Fibroblast of the aortic adventitia (primary cell): ENCODE measurements at places on chromosomes 2 and 18. TPM values are rescaled to one million over a fixed set of nuclear protein-coding genes. Genes with fewer than 3 reads are reported as not detected.
A peak's percentile ranks its signal among the peaks of the same experiment; 100 is the strongest.

DNA sequence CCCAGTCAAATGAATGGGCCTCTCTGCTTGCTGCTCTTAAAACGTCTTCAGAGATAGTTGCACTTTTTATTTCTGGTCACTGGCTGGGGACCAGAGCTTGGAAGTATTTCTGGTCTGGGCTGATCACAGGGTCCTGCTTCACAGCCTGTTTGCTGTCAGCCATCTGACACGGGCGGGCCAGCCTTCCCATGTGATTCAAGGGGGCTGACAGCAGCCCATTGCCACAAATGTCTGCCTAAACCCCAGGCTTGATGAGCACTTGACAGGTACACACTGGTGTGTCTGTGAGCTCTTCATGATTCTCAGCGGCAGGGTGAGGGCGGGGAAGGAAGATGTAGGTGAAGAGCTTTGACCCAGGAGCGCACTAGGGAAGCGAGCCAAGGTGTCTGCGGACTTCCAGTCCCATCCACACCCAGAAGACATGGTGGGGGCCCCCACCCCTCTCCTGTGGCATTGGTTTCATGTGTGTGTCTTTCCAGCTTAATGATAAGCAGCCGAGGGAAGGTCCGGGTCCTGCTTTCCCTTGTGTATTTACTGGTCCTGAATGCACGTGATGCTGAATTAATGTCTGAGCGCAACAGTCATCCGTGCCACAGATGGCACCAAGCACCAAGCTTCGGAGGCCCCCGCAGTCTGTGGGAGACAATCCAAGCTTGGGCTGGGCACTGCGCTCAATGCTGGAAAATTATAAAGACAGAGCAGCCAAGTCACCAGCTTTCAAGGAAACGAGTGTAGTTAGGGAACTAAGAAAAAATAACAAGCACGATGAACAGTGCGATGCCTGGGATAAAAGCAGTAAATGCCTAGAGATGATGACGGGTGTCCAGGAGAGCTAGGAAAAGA lies 73.3 kb downstream of the SH3BP4 start:
- no peak for DNase-seq

GRCh38 chr2:172861656-172862476 lies 126.2 kb downstream of the RAPGEF4 start:
- DNase-seq: no peak

- DNase-seq: no peak
Observed at GRCh38 chr2:225431105-225431863, 31.8 kb downstream of the NYAP2 start.

DNA sequence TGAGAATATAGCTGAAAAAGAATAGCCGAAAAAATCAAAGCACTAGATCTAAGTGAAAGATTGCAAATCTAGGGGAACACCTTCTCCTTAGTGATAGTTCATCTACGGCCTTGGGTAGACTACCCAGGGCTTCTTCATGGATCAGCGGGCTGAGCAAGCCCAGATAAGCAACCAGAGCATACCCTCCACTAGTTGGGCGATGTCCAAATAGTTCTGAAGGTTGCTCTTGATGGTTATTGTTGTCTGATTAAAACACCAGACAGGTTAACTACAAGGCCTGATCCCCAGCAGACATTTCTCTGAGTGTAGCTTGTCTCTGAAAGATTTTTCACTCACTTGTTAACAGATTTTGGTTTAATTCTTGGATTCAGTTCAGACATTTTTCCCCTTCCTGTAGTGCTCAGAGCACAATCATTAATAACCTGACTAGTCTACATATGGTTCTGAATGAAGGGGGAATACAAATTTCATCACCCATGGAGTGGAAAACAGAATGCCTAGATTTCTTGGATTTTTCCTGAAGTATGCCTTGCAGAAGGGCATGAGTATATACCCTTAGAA lies 99.6 kb downstream of the BABAM2 start:
- peak; percentile 42 for DNase-seq

- DNase-seq: peak; percentile 51
Observed at GRCh38 chr18:34801774-34802173, 91.7 kb downstream of the DTNA start.

- no peak for DNase-seq
Observed at GRCh38 chr18:62510789-62511188, 12.0 kb upstream of the ZCCHC2 start.

GRCh38 chr2:42249887-42250286 lies 80.7 kb downstream of the EML4 start:
- DNase-seq: no peak

DNA sequence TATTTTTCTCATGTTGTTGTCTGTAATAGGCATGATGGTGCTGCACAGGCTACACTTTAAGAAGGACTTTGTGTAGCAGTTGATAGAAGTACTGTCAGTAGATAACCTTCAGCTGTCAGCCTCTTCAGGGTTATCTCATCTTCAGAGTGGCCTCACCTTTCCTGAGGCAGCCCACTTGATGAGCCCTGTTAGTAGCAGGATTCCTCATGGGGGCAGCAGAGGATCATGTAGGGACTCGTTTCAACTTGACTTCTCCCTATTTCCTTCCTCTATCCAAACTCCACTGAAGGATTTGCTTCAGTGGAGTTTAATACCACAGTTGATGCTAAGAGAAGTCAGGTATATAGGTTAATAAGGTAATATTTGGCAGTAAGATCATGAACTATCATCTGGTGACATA lies 530.3 kb upstream of the FSIP2 start:
- no peak for DNase-seq

DNA sequence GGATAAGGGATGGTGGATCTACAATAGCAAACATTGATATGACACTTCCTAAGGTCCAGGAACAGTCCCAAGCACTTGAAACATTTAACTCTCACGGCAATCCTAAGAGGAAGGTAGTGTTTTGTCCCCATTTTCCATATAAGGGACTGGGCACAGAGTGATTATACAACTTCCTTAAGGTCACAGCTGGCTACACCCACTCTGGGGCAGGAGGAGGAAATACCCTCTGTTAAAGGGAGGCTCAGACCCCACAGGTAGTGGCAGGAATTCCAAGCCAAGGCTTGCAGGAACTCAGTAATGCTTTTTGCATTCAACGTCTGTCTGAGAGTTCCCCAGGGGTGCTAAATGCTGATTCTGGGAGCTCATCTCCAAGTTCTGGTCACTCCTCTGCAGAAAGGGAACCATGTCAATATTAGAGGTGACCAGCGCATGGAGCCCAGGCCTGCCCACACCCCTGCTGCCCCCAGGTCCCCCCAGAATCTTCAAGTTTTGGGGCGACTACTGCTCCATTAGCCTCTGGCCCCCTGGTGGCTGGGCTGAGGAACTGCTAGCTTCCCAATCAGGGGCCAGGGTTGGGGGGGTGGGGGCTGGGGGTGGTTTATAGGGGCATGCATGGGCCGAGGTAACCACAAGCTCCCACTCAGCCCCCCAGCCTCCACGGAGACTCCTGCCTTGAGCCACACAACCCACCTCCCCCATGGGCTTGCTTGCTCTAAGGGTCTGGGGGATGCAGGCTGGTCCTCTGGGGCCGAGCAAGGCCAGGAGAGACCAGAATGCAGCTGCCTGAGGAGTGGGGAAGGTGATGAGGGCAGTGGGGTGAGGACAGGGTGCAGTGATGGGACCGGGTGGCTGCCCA lies 11.1 kb downstream of the OBSL1 start:
- no peak for DNase-seq

DNA sequence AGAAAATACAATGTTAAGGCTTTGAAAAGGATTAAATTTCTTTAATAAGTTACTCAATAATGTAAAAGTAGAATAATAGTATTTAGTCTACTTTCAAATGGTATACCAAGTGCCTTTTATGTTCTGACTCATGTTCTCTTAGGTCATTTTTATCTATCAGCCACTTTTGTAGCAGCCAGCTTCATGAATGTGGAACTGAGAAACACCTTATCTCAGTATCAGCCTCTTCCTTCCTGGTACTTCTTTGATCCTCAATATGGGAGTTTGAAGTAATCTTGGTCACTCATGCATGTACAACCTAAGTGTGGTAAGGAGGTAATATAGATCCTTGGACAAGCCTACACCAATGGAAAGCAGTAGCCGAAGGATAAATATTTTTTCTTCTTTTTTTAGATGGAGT lies 180.4 kb upstream of the NRXN1 start:
- DNase-seq: no peak

DNA sequence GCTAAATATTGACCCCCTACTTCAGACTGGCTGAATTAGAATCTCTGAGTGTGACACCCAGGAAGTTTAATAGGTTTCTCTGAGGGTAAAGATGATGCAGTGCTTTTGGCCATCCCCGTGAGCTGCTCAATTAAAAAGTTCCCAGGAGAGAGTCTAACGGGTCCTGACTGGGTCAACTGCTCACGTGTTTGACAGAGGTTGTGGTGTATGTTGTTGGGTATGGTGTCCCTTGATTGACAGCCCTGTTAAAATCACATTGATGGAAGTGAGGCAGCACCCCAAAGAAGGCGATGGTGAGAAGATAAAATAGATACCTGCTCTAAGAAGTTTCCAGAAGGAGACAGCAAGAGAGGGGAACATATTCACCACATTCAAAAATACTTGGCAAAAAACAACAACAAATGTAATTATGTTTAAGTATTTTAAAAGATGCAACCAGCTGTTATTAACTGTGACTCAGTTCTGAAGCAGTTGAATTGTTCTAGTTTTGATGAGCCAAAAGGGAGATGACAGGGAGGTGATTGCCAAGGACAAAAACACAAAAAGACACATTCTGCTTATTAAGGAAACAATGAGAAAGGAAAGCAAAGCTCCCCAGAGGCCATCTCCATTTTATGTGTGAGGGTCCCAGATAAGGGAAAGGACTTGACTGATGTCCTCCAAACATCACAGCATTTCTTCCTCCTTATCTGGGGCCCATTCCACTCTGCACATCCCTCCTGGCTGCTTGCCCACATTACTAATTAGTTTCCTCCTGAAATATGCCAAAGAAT lies 11.5 kb upstream of the GMCL1 start:
- DNase-seq: peak; percentile 52

DNA sequence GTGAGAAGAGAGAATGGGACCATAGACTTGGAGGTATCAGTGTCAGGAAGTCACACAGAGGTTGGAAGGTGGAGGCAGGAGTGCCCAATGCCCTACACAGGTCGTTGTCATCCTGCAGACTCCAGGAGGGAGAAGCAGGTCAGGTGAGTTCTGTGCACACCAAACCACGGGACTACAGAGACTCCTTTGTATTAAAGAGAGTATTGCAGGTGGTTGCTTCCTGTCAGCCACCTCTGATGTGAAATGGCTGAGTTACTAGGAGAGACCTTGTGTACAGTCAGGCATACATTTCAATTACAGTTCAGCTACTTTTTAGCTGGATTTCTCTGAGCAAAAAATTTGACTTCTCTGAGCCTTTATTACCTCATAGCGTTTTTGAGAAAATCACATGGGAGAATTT lies 51.6 kb downstream of the SPP2 start:
- DNase-seq: no peak

DNA sequence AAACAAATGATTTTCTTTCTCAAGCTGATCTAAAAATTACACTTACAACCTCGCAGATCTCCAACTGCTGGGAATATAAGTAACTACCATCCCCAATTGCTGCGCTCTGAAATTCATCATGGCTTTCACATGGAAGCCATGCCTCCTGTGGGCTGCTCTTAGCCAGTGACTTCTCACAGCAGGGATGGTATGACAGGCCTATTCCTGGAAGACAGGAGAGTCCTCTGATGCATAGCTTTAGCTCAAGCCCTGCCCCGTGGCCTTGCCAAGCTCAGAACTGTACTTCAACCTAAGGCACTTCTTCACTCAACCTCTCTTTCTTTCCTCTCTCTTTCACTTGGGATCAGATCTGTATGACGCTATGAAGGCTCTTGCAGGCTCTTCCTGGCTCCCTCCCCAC lies 12.6 kb upstream of the ELAC1 start:
- DNase-seq: no peak

- DNase-seq: no peak
Observed at GRCh38 chr2:86833315-86833714, 28.4 kb downstream of the CD8B start.

GRCh38 chr2:7119132-7119835 lies 202.1 kb downstream of the RNF144A start:
- DNase-seq: peak; percentile 36

DNA sequence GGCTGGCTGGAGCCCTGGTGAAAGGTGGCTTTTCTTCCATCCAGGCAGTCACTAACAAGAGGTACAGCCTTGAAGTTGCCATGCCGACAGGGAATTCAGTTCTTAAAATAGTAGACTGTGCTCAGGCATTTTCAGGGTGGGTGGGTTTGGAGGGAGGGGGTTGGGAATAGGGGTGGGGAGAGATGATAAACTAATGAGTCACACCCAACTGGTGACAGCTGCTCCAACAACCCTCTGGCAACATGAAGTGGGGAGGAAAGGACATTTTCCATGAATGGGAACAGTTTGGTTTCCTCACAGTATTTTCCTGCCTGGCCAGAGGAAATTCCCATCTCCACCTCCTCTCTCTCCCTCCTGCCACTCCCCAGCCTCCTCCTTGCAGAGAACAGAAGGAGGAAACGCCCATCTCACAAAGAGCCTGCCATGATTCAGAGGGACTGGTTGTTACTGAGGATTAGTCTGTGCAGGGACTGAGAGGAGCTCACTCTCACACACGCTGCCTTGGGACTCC lies 113.0 kb upstream of the SLC1A4 start:
- peak; percentile 89 for DNase-seq

GRCh38 chr2:65500310-65501040 lies 68.1 kb upstream of the SPRED2 start:
- no peak for DNase-seq

DNA sequence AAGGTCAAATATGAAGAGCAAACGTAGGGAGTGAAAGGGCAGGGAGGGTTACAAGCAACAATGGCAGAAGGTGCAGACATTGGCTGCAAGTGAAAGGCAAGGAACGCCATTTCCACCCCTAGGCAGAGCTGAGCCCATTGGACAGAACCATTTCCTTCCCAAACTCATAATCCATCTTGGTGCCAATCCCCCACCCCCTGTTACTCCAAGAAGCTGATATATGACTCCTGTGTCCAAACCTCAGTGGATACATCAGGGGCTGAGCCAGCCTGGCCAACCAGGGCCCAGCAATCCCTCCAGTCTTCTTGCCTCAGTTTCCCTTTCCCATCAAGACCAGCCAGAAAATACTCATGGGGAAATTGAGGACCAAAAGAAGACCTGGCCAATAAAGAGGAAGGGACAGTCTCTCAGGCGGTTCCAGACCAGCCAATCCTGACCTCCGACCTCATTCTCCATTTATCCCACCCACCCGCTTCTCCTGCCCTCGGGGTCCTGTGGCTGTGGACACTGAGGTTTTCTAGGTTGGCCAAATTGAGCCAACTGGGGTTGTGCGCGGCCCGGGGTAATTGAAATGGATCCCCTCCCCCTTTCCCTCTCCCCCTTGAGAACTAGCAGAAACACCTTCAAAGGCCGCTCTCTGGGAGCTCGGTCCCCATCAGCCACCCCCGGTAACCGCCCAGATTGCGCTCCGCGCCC lies 24.8 kb downstream of the TNS1 start:
- no peak for DNase-seq

CHST10 gene
- total RNA-seq: 10.2 and 11.0 TPM in 2 replicates

SERPINB4 gene
- total RNA-seq: not detected in 2 replicates

VWA3B gene
- total RNA-seq: not detected in 2 replicates

SP9 gene
- total RNA-seq: not detected in 2 replicates

CAPN14 gene
- total RNA-seq: 0.09 and 0.16 TPM in 2 replicates

ARMC9 gene
- 94.4 and 97.4 TPM in 2 replicates for total RNA-seq

EVX2 gene
- total RNA-seq: not detected in 2 replicates

CRYGA gene
- total RNA-seq: not detected in 2 replicates

NDUFAF7 gene
- 11.1 and 37.9 TPM in 2 replicates for total RNA-seq

CENPA gene
- 9.2 TPM in 1 of 2 replicates, not detected in the other for total RNA-seq

ANKRD29 gene
- total RNA-seq: 6.1 and 17.4 TPM in 2 replicates

KIAA2012 gene
- not detected in 2 replicates for total RNA-seq

LHCGR gene
- 0.25 TPM in 1 of 2 replicates, not detected in the other for total RNA-seq
